ENCODE measurements at places on chromosomes 16 and 17. TPM values are rescaled to one million over a fixed set of nuclear protein-coding genes. Genes with fewer than 3 reads are reported as not detected.

The MT3 gene
- total RNA-seq, result not detected

The CA10 gene
- not detected for total RNA-seq

The CD300LF gene
- total RNA-seq, result not detected

The GPR139 gene
- total RNA-seq, result not detected

The DOC2A gene
- total RNA-seq, result 0.09 TPM

Measured in endothelial cell of coronary artery (primary cell).